ENCODE measurements at places on chromosomes 1 and 21.

- no peak overlapping the region for H3K27ac ChIP-seq
- no peak overlapping the region for H3K4me3 ChIP-seq
- H3K36me3 ChIP-seq, result peaks cover 20% of the 10 kb centered on the region
Observed at GRCh38 chr21:25970254-25970930, 200.2 kb downstream of the APP start.

GRCh38 chr1:67390041-67390887, 39.9 kb downstream of the SERBP1 start:
- H3K4me3 ChIP-seq, result no peak overlapping the region
- H3K4me1 ChIP-seq, result no peaks in the 10 kb centered on the region

GRCh38 chr1:248686815-248687214, 15.8 kb downstream of the OR14I1 start:
- no peak overlapping the region for H3K4me3 ChIP-seq
- H3K36me3 ChIP-seq, result no peaks in the 10 kb centered on the region
- no peak for DNase-seq

DNA sequence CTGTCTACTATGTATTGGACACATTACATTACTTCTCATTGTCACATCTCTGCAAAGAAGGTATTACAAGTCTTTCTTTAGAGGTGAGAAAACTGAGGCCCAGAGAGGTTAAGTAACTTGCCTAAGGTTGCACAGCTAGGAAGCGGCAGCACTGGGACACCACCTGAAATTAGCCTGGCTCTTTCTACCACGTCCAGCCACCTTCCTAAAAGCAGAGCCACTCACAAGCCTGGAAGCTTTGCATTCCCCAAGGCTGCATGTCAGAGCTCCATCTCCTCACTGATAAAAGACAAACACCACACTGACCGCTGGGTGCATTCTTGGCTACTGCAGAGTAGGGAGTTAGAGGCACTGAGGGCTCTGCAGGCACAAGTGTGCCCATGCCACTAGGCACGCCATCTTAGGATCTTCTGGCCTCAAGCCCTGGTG, 2.4 kb downstream of the CD247 start:
- H3K27me3 ChIP-seq, result no peaks in the 10 kb centered on the region
- no peak overlapping the region for H3K4me3 ChIP-seq
- no peak overlapping the region for H3K27ac ChIP-seq

DNA sequence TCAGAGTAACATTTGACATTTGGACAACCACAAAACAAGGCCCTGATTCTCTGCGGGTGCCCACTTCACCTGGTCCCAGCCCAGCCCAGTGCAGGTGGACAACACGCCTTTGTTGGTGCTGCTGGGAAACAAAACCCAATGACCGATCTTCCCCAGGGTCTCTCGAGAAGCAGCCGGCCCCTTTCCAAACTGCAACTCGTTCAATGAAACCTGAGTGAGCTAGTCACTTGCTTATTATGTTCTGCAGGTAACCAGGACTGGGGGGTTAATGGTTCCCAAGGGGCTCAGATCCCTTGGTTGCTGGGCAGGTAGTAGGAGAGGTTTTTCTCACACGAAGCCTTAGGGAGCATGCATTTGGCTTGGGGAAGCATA, 42.9 kb downstream of the ABCG1 start:
- DNase-seq, result no peak
- H3K27ac ChIP-seq, result no peak overlapping the region
- H3K36me3 ChIP-seq, result no peaks in the 10 kb centered on the region
- no peak overlapping the region for H3K4me3 ChIP-seq
- H3K27me3 ChIP-seq, result no peaks in the 10 kb centered on the region
- H3K4me1 ChIP-seq, result peaks cover 12% of the 10 kb centered on the region

- H3K4me3 ChIP-seq, result no peak overlapping the region
- no peak for DNase-seq
- no peaks in the 10 kb centered on the region for H3K36me3 ChIP-seq
- H3K4me1 ChIP-seq, result peaks cover 6% of the 10 kb centered on the region
- no peak overlapping the region for H3K27ac ChIP-seq
Observed at GRCh38 chr1:99533909-99534637, 111.8 kb upstream of the PALMD start.

- H3K4me3 ChIP-seq, result no peak overlapping the region
- DNase-seq, result no peak
- no peaks in the 10 kb centered on the region for H3K27me3 ChIP-seq
- H3K36me3 ChIP-seq, result no peaks in the 10 kb centered on the region
- H3K4me1 ChIP-seq, result peaks cover 5% of the 10 kb centered on the region
- H3K27ac ChIP-seq, result no peak overlapping the region
Observed at GRCh38 chr1:173301507-173301906, 94.4 kb upstream of the TNFSF4 start.

GRCh38 chr1:165376811-165377311, 20.3 kb upstream of the LMX1A start:
- peak overlapping the region; percentile 90 for H3K27ac ChIP-seq
- H3K4me1 ChIP-seq, result peaks cover 24% of the 10 kb centered on the region
- no peaks in the 10 kb centered on the region for H3K36me3 ChIP-seq
- peak; percentile 92 for DNase-seq
- H3K4me3 ChIP-seq, result peak overlapping the region; percentile 47

DNA sequence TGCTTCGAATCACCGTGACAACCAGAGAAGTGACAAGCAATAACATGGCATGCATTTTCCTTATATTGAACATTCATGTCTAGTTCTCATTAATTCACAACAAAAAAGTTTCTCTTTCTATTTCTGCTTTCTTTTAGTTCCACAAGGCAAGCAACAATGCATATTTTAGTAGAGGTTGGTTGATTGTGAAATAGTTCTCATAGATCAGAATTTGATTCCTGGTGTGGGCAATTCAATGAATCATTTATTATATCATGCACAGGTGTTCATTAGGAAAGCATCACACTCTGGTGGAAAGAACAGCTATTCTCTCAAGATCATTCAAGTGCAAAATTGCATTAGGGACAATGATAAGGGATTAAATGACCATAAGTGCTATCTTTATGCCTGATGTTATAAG, 980.9 kb downstream of the BRINP3 start:
- H3K4me3 ChIP-seq, result no peak overlapping the region
- H3K4me1 ChIP-seq, result no peaks in the 10 kb centered on the region
- no peaks in the 10 kb centered on the region for H3K36me3 ChIP-seq
- H3K27ac ChIP-seq, result no peak overlapping the region

DNA sequence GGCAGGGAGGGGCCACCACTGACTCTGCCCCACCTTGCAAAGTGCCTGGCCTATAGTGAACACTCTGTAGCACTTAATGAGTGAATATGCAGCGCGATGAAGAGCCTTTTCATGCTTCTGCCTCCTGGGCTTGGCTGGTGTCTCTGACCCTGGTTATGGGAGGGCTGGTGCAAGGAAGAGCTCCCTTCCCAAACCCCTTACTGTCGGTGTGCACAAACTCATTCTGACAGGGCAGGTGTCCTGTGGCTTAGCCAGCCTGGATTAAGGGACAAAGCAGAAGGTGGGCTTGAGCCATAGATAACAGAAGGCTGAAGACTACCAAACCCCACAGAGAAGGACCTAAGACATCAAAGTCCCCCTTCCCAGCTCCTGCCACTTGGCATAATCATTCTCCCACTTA, 2.0 kb upstream of the NCMAP start:
- no peaks in the 10 kb centered on the region for H3K27me3 ChIP-seq
- H3K4me1 ChIP-seq, result peaks cover 9% of the 10 kb centered on the region
- H3K27ac ChIP-seq, result no peak overlapping the region
- H3K4me3 ChIP-seq, result no peak overlapping the region

GRCh38 chr21:20004367-20004766, 993.8 kb upstream of the NCAM2 start:
- no peaks in the 10 kb centered on the region for H3K36me3 ChIP-seq
- no peak overlapping the region for H3K27ac ChIP-seq
- H3K4me1 ChIP-seq, result no peaks in the 10 kb centered on the region
- no peak for DNase-seq
- H3K4me3 ChIP-seq, result no peak overlapping the region

DNA sequence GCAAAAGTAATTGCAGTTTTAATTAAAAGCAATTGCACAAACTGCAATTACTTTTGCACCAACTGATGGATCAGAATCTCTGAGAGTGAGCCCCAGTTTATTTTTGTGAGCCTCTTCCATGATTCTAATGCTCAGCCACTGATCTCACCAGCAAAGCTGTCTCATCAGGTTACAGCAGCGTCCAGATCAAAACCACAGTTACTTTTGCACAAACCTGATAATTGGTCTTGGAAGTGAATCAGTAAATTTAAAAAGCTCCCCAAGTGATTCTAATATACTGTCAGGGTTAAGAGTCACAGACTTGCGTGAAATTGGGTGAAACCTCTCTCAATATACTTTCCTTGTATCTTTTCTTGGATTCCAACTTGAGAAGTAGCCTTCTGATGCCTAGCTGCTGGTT, 13.5 kb upstream of the CR2 start:
- no peak overlapping the region for H3K27ac ChIP-seq
- no peaks in the 10 kb centered on the region for H3K36me3 ChIP-seq
- H3K4me1 ChIP-seq, result no peaks in the 10 kb centered on the region
- H3K4me3 ChIP-seq, result no peak overlapping the region

DNA sequence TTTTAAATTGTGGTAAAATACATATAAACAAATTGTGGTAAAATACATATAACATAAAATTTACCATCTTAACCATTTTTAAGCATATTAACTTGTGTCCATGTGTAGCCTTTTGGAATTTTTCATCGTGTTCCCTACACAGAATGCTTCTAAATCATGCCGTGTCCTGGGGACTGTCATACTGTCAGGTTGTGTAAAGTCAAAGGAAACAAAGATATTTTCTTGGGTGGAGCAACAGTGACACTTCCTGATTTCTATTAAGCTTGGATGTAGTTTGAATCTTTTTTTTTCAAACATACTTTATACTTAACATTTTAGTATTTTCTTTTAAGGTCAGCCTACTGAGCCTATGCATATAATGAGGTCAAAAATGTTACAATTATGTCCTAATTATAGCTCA, 32.3 kb downstream of the DOP1B start:
- H3K27me3 ChIP-seq, result no peaks in the 10 kb centered on the region
- no peak for DNase-seq
- H3K36me3 ChIP-seq, result no peaks in the 10 kb centered on the region
- peaks cover 9% of the 10 kb centered on the region for H3K4me1 ChIP-seq
- no peak overlapping the region for H3K4me3 ChIP-seq

DNA sequence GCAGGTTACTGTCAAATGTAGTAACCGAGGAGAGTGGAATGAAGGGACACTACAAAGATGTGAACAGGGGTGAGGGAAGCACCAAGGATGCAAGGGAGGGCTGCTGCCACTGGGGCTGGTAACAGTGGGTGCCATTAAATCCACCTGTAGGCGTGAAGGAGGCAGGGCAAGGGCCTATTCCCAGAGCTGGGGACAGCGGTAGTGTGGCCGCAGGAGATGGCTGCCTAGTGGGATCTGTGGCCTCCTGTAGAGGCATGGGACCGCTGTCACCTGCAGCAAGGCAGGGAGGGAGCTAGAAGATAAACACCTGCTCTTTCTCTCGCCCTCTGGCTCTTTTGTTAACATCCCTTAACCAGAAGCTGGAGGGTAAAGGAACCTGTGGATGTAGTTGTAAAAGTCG, 80.5 kb upstream of the CNIH3 start:
- DNase-seq, result no peak
- no peaks in the 10 kb centered on the region for H3K36me3 ChIP-seq
- no peaks in the 10 kb centered on the region for H3K27me3 ChIP-seq
- no peaks in the 10 kb centered on the region for H3K4me1 ChIP-seq

- no peak overlapping the region for H3K27ac ChIP-seq
- no peak for DNase-seq
- H3K4me3 ChIP-seq, result no peak overlapping the region
- H3K4me1 ChIP-seq, result peaks cover 43% of the 10 kb centered on the region
- H3K27me3 ChIP-seq, result no peaks in the 10 kb centered on the region
Observed at GRCh38 chr1:11740258-11741192, 4.6 kb downstream of the AGTRAP start.

GRCh38 chr1:115363171-115363570, 25.1 kb upstream of the NGF start:
- no peak overlapping the region for H3K4me3 ChIP-seq
- peaks cover 36% of the 10 kb centered on the region for H3K4me1 ChIP-seq
- no peaks in the 10 kb centered on the region for H3K27me3 ChIP-seq

DNA sequence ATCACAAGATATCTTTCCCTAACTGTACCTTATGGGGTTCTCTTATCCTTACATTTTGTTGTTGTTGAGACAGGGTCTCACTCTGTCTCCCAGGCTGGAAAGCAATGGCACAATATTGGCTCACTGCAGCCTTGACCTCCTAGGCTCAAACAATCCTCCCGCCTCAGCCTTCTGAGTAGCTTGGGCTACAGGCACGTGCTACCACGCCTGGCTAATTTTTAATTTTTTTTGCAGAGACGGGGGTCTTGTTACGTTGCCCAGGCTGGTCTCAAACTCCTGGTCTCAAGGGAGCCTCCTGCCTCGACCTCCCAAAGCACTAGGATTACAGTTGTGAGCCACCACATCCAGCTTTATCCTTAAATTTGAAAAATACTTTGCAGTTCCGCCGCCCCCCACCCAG, 10.4 kb downstream of the RERE start:
- no peaks in the 10 kb centered on the region for H3K27me3 ChIP-seq
- no peak overlapping the region for H3K4me3 ChIP-seq
- H3K4me1 ChIP-seq, result peaks cover 18% of the 10 kb centered on the region

DNA sequence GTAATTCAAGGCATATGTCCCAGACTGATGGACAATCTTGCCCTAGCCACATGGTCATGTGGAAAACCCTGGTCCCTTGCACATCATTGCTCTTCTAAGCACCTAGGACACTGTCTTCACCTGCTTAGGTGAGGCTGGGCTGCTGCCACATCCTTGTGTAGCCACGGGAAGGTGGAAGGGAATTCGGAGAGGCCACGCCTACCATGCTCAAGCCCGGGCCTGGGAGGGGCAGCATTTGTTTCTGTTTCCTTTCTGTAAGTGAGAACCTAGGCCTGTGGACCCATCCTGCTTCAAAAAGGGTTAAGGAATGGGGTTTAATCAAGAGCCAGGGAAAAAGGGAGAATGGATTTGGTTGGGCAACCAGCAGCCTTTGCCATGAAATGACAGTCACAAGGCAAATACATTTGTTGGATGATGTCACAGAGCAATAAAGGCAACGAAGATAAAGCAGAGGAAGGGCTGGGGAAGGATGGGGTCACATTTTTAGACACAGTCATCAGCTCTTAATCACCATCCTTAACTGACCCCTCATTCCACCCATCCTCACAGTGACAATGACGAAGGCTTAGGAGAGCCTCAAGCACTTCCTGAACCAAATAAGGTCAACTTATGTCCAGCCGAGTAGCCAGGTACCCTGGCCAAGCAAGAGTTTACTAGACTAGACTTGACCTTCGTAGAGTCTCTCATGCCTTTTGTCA, 10.1 kb upstream of the LRRC38 start:
- H3K4me3 ChIP-seq, result no peak overlapping the region
- H3K27me3 ChIP-seq, result no peaks in the 10 kb centered on the region
- no peak overlapping the region for H3K27ac ChIP-seq
- DNase-seq, result no peak

- no peak for DNase-seq
- no peak overlapping the region for H3K4me3 ChIP-seq
- no peaks in the 10 kb centered on the region for H3K27me3 ChIP-seq
- H3K27ac ChIP-seq, result no peak overlapping the region
Observed at GRCh38 chr1:92855236-92855635, 23.4 kb downstream of the RPL5 start.

GRCh38 chr21:33402001-33402979, 923 bp upstream of the IFNGR2 start:
- no peak for DNase-seq
- H3K4me1 ChIP-seq, result peaks cover 40% of the 10 kb centered on the region
- peak overlapping the region; percentile 94 for H3K27ac ChIP-seq
- no peaks in the 10 kb centered on the region for H3K27me3 ChIP-seq
- no peaks in the 10 kb centered on the region for H3K36me3 ChIP-seq
